GM12878 (cell line): ENCODE measurements at places on chromosomes 11 and 22. TPM values are rescaled to one million over a fixed set of nuclear protein-coding genes. Genes with fewer than 3 reads are reported as not detected.

Gene MUC2
- 0.11 and 0.23 TPM in 2 replicates for total RNA-seq

GRCh38 chr11:28763151-28763550 is 655.0 kb downstream of the METTL15 start:
- DNase-seq = no peak

DNA sequence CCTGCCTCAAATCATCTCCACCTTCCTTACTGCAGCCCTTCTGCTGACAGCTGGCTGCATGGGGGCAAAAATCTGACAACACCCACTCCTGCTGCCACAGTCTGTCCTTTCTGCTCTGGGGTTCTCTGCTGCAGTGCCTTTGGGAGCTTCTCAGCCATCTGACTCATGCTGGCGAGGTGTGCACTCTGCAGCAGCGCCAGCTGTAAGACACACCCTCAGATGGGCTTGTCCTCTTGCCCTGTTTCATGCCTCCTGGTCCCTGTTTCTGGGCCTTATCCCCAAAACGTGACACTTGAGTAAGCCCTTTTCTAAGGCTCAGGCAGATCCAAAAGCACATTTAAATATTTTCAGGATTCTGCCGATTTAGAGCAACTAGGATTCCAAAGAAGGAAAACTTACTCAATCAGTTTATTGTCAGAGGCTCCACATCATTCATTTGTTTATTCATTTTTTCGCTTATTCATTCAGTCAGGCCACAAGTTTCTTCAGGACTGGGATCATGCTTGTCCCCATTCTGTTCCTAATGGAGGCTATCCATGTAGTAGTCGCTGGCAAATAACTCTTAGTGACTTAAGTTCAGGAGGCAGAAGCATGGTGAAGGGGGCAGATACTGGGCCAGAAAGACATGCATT is 60.2 kb downstream of the SMIM38 start:
- no peak for DNase-seq

Gene TMEM86A
- not detected in 2 replicates for total RNA-seq

Gene IGLL1
- total RNA-seq = not detected in 2 replicates
